Tibial nerve (tissue), 4 donors: ENCODE measurements at places on chromosomes 1 and 21. TPM values are rescaled to one million over a fixed set of nuclear protein-coding genes. Genes with fewer than 3 reads are reported as not detected.

GNAT2 gene
- not detected for total RNA-seq

GRCh38 chr1:226404063-226404903 is 3.6 kb downstream of the PARP1 start:
- no peak for DNase-seq

DNA sequence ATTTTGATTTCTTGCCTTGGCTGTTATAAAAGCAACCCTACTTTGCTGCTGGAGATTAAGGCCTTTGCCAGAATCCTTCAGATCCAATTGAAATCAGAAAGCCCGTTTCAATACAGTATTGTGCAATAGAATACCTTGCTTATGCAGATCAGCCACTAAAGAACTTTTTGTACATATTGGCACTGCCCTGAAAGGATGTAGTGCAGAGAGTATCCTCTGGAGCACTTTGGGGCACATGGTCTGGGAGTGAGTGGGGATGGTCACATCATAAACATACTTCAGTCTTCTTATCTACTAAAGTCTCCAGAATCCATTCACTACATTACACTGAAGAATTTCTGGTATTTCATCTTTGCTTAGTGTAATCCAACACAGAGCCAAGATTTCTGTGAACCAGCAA is 189.0 kb downstream of the CENPF start:
- DNase-seq: no peak

PERM1 gene
- not detected for total RNA-seq

CASQ2 gene
- total RNA-seq: 6.8 TPM

CD53 gene
- total RNA-seq: 12.0 TPM

- DNase-seq: peak; percentile 37
Observed at GRCh38 chr1:228082918-228083870, 686 bp downstream of the ARF1 start.

KCNN3 gene
- 0.22 TPM for total RNA-seq

U2AF1 gene
- total RNA-seq: 29.4 TPM

GALE gene
- total RNA-seq: 12.6 TPM

DNA sequence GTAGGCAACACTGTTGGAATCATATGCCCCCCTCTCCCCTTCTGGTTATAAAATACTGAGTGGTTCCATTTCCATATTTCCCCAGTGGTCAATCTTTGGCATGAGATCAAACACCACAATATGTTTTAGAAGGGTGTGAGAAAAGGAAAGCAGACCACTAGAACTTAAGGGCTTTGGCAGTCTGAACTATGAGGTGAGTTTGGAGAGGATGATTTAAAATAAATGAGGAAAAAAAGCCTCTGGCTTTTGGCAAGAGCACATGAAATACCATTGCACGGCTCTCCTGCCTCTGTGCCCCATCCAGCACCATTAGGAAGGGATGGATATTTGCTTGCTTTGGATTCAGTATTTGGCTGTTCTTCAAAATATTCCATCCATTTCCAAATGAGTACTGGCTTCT is 339.5 kb upstream of the C1orf87 start:
- no peak for DNase-seq

CFHR2 gene
- not detected for total RNA-seq

GRCh38 chr1:160410406-160411005 is 10.1 kb downstream of the VANGL2 start:
- DNase-seq: no peak

GRCh38 chr1:17648457-17649145 is 106.5 kb upstream of the ACTL8 start:
- DNase-seq: no peak

CD2 gene
- not detected for total RNA-seq

DNA sequence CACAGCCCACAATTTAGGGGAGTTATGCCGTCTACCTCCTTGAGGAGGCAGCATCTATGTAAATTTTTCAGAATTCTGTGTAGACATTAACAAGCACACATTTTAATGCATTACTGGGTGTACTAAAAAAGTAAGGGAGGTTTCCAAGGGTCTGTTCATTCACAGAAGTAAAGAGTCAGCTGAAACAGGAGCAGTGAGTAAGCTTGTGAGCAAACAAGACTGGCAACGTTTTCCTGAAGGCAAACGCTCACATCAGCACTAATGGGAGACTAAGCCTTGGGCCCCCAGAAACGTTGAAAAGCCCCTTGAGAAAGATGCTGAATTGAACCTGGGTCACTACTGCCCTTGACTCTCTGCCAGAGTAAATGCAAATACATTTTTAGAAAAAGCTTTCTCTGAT is 25.7 kb downstream of the RPRD2 start:
- no peak for DNase-seq

DNA sequence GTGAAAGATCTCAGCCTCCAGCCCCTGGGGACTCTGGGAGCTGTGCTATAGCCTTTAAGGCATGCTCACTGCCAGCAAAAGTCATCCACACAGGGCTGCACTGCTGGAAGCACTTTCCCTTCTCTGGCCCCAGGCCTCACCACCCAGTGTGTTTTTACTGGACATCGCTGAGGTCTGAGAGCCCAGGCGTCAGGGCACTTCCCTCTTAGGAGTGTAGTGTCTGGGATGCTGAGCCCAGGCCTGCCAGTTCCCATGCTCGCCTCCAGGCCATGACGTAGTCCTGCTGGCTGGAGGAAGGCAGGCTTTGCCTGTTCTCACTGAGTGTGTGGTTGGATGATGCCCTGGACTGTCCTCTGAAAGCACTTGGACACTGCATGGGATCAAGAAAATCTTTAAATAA is 101.2 kb downstream of the GDAP2 start:
- DNase-seq: peak; percentile 47

PADI2 gene
- 4.6 TPM for total RNA-seq

GRCh38 chr1:75134647-75135572 is 722 bp downstream of the LHX8 start:
- no peak for DNase-seq
